Activated CD8-positive, alpha-beta memory T cell treated with anti-CD3 and anti-CD28 coated beads for 4 hours (primary cell): ENCODE measurements at places on chromosomes 2 and 18.

GRCh38 chr18:70621710-70622109 lies 332.9 kb downstream of the SOCS6 start:
- no peak for DNase-seq

GRCh38 chr2:215611609-215612386 lies 175.9 kb upstream of the FN1 start:
- DNase-seq, result no peak

GRCh38 chr2:173271135-173271534 lies 83.5 kb upstream of the CDCA7 start:
- no peak for DNase-seq

GRCh38 chr18:42052122-42052708 lies 97.2 kb downstream of the PIK3C3 start:
- no peak for DNase-seq

- no peak for DNase-seq
Observed at GRCh38 chr2:211534632-211535031, 978.2 kb downstream of the CPS1 start.

DNA sequence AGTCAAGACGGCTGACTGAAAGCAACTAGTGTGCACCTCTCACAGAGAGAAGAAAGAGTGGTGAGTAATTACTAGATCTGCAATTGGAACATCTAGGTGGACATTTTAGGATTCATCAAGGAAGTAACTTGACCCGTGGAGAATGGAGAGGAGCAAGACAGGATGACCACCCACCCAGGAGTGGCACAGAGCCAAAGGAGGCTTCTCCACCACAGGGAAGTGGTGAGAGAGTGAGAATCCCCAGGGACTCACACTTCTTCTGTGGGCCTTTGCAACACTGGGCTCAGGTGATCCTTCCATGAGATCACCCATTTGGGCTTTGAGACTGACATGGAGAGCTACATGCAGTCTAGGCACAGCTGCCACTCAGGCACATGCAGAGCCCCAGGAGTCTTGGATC lies 132.8 kb upstream of the GALNT5 start:
- DNase-seq, result no peak

- no peak for DNase-seq
Observed at GRCh38 chr2:118437501-118437900, 349.2 kb downstream of the INSIG2 start.

- DNase-seq, result no peak
Observed at GRCh38 chr18:66749030-66749429, 145.1 kb upstream of the CDH19 start.

GRCh38 chr2:230891064-230891463 lies 26.3 kb downstream of the ITM2C start:
- no peak for DNase-seq

GRCh38 chr2:171042253-171042969 lies 113.4 kb downstream of the GORASP2 start:
- DNase-seq, result no peak

DNA sequence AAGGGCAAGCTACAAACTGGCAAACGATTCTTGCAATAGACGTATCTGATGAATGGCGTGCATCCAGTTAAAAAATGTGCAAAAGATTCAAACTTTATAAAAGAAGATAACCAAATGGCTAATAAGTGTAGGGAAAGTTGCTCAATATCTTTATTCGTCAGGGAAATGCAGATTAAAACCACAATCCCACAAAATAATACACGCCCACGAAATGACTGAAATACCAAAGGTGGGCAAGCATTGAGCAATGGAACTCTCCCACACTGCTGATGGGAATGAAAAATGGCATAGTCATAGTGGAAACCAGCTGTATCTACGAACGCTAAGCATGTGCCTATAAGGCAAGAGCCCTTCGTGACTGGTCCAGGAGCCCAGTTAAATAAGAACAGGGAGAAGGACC lies 168.6 kb upstream of the SIX2 start:
- DNase-seq, result no peak

DNA sequence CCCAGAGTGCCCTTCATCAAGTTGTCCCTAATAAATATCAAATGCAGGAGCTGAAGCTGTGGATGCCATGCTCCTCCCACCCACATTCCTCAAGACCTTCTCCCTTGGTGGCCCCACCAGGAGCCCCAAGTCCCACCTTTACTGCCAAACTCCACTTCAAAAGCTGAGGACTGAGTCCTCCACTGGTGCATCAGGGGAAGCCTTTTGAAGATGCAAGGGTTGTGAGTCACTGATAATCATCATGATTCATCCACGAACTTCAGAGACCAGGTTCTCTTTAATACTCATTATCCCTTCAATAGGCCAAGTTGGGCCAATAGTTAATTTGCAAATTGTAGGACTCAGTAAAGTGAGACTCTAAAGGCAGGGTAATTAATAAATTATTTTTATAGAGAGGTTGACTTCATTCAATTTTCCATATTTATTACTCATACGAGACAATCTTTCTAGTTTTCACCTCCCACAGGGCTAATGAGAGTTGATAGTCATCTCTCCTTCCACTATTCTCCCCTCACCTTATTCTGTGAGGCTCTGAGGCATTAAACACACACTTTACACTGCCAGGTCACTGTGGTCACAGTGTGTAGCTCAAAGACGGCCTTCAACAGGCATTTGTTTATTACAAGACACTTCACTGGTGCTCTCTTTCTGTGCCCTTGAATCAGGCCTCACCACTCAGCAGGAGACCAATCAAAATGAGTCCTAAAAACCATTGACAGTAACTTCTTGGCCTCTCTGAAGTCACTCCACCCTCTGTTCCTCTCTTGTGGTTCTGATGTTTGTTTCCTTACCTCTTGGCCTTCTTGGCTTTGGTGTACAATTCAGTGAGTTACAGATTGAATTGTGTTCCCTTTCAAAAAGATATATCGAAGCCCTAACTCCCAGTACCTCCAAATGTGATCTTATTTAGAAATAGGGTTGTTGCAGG lies 99.9 kb downstream of the TRIB2 start:
- DNase-seq, result no peak

- DNase-seq, result no peak
Observed at GRCh38 chr2:20585710-20586594, 64.9 kb downstream of the HS1BP3 start.

GRCh38 chr2:238003234-238004031 lies 36.6 kb downstream of the UBE2F start:
- no peak for DNase-seq

DNA sequence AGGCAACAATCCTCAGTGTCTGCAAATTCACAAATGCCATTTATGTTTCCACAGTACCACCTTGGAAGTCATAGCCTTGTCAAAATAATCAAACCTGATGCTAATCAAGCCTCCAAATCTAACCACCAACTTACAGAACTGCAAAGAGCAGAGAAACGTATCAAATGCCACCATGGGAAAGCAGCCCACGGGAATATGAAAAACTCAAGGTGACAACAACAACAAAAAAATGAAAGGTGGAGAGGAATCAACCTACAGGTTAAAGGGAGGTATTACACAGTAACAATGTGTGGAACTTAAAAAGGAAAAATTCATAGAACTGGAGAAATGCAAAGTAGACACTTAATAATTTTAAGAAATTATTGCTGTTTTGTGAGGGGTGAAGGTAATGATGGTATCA lies 46.7 kb downstream of the CD226 start:
- no peak for DNase-seq

DNA sequence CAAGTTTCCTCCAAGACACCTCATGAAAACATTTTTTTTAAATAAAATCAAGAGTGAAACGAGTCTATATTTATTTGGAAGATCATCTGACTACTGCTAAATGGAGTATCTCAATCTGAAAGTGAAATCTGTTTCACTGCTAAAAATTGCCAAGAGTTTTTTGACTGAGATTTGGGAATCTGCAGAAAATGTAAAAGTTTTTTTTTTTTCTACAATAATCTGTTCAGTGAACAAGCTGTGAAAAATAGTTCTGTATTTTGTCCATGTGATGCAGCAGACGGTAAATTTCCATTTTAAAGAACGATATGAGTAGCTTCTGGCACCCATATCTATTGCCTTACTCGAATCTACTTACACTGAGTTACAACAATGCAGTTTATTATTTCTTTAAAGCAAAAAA lies 519.7 kb downstream of the PLCL1 start:
- no peak for DNase-seq

DNA sequence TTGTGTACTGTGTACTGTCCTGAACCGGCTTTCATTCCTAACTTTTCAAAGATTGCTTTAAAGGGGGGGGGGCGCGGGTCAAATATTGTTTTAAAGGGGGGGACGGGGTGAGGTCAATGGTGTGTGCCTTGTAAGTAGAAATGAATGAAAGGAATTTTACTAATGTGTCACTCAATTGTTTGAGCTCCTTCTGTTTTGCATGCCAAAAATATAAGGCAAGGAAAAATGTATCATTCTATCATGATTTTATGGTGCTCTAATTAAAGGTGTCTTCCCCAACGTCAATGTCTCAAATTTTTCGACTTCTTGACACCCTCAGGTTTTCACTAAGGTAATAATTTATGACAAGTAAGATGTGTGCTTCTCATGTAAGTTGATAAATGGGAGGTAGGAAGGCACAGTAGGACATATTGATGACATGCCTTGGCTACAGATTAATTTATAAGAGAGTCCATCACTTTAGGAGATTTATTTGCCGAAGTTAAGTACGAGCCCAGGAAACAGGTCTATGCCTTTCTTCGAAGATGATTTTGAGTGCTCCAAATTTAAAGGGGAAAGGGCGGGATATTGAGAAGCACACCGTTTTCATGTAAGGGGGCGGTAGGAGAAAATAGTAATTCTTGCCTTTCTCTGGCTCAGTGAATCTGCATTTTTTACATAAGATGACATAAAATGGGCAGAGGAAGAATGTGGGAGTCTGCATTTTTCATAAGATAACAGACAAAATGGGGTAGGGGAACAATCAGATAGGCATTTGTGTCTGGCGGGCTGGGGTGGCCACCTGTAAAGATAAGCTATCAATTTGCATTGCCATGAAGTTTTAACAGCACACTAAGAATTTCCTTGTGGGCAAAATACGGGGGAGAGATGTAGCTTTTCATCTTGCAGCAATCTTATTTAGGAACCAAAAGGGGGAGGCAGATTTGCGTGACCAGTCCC lies 1.2 kb upstream of the TRAPPC8 start:
- DNase-seq, result no peak

DNA sequence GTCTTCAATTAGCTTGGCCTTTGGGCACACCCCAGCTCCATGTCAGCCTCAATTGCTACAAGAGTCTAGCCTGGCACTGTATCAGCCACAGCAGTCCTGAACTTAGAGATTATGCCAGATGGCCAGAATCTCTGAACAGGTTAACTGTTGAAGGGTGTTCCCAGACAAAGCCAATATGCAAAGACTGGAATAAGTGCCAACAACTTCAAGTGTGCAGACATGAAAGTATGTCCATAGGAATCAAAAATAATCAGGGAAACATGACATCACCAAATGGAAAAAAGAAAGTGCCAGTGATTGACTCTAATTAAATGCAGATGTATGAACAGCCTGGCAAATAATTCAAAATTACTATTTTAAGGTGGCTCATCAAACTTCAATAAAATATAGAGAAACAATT lies 98.5 kb upstream of the DOCK10 start:
- no peak for DNase-seq

DNA sequence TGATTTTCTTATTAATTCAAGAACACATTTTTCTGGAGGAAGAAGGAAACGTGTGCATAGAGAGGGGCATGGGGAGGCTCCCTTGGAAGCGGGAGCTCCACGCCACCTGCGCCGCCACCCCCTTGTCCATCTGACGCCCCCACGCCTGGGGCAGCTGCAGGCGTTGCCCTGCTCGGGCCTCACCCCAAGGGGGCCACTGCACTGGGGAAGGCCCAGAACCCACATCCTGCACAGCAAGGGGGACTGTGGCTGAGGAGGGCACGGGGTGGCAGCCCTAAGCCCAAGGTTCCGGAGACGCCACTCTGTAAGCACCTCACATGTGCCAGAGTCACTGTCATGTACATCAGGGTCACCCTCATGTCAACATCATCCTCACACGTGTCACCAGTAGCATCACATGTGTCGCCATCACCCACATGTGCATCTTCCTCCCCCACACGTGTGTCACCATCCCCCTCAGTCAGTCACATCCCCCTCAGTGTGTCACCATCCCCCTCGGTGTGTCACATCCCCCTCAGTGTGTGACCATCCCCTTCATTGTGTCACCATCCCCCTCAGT lies 486.7 kb upstream of the SALL3 start:
- no peak for DNase-seq

- no peak for DNase-seq
Observed at GRCh38 chr18:25725501-25725900, 364.9 kb downstream of the SS18 start.

- no peak for DNase-seq
Observed at GRCh38 chr2:14647714-14648113, 15.2 kb downstream of the LRATD1 start.

DNA sequence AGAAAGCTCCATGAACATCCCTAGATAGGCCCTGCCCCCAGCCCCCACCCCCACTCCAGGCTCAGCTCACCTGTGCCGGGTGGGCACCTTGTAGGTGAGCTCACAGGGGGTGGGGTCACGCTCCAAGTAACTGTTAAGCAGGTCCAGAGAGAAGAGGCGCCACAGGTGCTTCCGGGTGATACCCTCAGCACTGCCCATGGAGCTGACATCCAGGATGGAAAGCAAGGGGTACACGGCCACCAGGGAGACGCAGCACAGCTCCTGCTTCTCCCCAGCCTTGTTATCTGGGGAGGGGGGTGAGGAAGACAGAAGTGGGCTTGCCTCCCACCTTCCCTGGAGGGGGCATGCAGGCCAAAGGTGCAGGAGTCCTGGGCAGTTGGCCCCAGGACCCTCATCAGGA lies 21.9 kb downstream of the CFAP65 start:
- DNase-seq, result no peak

- DNase-seq, result no peak
Observed at GRCh38 chr2:23806201-23806600, 120.7 kb downstream of the ATAD2B start.

GRCh38 chr18:79389689-79390088 lies 6.0 kb upstream of the NFATC1 start:
- DNase-seq, result no peak

- DNase-seq, result no peak
Observed at GRCh38 chr2:128442891-128443302, 124.2 kb upstream of the HS6ST1 start.

- no peak for DNase-seq
Observed at GRCh38 chr2:66548422-66548821, 113.5 kb downstream of the MEIS1 start.

- no peak for DNase-seq
Observed at GRCh38 chr2:159290289-159290907, 3.9 kb upstream of the WDSUB1 start.

- no peak for DNase-seq
Observed at GRCh38 chr18:58998401-58999203, 133.9 kb downstream of the ZNF532 start.
